ENCODE measurements at places on chromosomes 16 and 17.

GRCh38 chr16:86585821-86586611 is 7.7 kb downstream of the FOXL1 start:
- no peak for DNase-seq

- no peak for DNase-seq
Observed at GRCh38 chr16:68685685-68686478, 40.8 kb downstream of the CDH3 start.

GRCh38 chr17:75411328-75412067 is 6.0 kb upstream of the GRB2 start:
- DNase-seq = peak; percentile 61

- no peak for DNase-seq
Observed at GRCh38 chr16:3074860-3075522, 9.6 kb downstream of the IL32 start.

DNA sequence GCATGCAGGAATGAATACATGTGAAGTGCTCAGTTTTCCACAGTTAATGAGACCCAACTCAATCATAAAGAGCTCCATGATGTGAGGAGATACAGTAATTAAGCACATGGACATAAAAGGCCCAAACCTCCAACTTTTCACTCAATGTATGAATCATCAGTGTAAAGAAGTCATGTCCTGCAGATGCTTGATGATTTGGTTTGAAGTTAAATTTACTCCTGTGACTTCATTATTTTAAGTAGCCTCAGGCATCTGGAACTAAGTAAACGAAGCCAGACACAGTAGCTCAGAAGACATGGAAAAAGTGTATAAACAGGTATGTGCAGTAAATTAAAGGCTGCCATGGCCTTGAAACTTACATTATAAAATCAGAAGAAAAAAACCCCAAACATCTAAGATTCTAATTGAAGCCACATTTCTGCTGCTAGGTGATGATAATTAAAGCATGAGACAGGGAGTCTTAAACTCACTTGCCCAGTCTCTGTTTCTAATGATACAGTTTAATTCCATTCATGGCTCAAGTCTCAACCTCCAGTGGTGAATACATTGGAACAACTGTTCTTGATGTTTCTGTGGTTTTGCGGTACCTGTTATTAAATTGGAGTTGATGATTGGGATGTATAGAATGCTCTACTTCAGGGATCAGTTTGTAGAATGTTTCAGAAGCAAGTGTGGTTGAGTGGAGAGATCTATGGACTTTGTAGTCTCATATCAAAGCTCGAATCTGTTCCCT is 28.9 kb upstream of the CCL2 start:
- DNase-seq = no peak

DNA sequence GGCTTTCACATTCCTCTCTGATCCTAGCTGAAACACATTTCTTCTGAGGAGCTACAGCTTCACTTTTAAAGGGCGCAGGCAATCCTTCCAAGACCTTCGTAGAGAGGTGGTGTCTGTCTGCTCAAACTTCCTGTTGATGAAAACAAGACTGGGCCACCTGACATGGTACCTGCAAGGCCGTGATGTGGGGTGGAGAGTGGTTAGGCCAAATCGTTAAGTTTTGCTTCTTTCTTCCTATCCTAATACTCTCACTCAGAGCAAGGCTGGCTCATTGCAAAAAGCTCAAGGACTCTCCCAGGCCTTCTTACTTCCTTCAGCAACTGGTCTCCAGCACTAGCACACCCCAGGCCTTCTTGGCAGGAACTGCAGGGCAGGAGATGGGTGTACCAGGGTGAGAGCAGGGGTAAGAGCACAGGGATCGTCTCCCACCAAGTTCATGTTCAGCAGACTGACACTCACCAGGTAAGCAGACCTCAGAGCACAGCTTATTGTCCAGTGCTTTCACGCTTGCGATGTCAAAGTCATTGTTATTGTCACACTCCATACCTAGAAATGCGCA is 10.9 kb upstream of the FOXJ1 start:
- no peak for DNase-seq

DNA sequence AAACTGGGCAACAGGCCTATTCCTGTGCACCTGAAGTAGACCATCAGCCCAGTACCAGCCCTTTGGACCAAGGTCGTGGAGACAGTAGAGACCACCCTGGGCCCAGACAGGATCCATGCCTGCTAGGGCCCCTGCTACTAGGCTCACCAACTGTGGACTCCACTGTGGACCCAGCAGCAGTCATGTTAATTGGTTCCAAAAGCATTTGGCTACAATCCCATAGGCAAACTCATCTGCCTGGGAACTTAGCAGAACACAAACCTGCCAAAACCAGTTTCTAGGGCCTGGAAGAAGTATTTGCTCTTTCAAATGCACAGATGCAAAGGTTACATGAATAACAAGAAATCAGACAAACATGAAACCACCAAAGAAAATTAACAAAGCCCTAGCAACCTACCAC is 53.1 kb downstream of the ACSM2A start:
- DNase-seq = no peak

GRCh38 chr17:18059283-18059682 is 20.1 kb downstream of the GID4 start:
- no peak for DNase-seq

- no peak for DNase-seq
Observed at GRCh38 chr16:67674851-67675578, 8.4 kb downstream of the C16orf86 start.

DNA sequence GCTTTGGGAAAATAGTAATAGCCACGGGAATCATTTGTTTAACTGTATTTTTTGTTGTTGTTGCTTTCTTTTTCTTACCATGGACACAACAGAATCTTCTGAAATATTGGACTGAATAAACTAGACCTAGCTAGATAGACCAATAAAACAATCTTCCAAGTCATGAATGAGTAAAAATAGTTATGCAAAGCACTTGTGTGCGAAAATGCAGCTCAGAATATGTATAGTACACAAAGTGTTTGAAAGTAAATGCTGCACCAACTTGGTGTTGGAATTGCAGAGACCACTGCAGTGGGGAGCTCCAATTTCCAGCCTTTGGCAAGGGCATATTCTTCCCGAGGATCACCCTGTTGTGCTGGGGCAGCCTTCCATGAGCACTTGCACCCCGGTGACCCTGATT is 68.0 kb downstream of the AATF start:
- DNase-seq = no peak

DNA sequence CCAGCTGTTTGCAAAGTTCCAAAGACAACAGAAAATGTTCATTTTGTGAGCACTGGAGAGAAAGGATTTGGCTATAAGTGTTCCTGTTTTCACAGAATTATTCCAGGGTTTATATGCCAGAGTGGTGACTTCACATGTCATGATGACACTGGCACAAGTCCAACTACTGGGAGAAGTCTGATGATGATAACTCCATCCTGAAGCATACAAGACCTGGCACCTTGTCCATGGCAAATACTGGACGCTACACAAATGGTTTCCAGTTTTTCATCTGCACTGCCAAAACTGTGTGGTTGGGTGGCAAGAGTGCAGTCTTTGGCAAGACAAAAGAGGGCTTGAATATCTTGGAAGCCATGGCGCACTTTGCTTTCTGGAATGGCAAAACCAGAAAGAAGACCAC is 385.0 kb downstream of the CDH11 start:
- DNase-seq = no peak

GRCh38 chr17:46877466-46877865 is 26.1 kb downstream of the WNT9B start:
- DNase-seq = no peak

DNA sequence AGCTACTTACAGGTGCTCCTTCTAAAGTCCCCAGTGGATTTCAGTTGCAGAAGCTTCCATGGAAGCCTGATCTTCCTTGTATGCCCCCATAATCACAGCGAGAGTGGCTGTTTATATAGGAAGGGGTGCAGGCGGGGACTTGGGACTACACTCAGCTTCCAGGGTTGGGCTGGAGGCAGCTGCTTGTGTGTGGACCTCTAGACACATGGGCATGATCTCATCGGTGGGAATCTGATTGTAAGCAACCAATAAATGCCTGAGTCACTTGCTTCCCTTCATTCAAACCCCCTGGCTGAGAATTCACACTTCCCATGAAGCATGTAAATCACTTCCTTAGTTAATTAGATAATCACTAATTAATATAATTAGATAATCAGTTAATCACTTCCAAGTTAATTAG is 1.0 kb upstream of the KRT20 start:
- DNase-seq = no peak

DNA sequence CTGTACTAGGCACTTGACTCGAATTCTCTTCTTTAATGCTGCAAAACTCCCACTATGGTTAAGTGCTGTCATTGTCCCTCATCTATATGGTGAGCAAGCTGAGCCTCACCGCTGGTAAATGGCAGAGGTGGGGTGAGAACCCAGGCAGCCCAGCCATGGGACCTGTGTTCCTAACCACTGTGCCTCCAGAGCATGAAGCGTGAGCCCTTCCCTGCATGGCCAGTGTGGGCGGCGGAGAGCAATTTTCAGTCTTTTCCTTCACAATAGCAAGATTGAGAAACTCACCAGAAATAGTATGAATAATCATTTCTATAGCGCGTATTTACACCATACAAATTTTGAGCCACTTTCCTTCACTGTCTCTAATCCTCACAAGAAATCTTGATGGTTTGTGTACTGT is 9.2 kb downstream of the BFAR start:
- DNase-seq = no peak

- DNase-seq = no peak
Observed at GRCh38 chr17:28433721-28434120, 27.7 kb upstream of the SLC46A1 start.

DNA sequence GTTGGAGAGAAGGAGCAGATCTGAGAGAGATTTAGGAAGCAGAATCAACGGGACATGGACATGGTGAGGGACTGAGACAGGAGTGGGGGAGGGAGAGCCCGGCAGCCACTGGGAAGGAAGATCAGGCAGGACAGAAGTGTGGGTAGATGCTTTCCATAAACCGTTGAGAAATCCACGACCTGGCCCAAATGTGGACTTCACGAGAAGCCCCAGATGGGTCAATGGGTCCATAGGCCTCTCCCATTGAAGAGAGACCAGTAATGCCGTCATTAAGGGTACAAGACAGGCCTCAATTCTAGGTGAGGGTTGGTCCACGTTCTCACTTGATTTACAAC is 530 bp upstream of the CCL22 start:
- DNase-seq = peak; percentile 78

DNA sequence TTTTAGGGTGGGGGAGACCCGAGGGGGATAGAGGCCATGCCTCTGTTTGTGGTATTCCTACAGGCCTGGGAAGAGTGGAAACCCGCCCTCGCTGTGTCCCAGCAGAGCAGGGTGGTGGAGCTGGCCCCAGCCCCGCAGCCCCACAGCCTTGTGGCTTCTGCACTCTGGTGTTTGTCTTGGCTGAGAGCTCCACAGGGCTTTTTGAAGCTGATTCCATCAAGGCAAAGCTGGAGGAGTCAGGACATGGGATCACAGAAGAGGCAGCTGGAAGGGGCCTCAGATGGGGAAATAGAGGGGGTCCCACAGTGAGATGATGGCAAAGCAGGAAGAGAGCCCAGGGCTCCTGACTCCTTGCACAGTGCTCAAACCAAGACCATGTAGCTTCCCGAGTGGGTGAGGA is 5.0 kb upstream of the WFIKKN2 start:
- DNase-seq = no peak

DNA sequence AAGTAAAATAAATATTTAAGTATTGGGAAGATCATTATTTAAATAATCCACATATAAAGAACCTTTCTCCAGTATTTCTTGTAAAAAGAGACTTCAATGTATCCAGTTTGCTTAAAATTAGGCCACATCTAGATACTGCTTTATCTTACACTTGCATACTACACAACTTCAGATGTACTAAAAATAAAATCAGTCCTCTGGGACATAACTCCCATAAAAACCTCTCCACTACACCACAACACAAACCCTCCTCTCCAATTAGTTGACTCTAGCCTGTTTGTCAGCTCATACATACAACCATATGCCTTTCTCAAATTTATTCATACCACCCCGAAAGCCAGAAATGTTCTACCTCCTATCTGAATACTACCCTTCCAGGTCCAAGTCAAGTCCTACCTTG is 21.6 kb downstream of the SPOP start:
- no peak for DNase-seq

GRCh38 chr16:75943705-75944514 is 217.6 kb upstream of the CPHXL start:
- DNase-seq = no peak

- DNase-seq = peak; percentile 53
Observed at GRCh38 chr17:27415120-27415795, 41.0 kb upstream of the KSR1 start.

DNA sequence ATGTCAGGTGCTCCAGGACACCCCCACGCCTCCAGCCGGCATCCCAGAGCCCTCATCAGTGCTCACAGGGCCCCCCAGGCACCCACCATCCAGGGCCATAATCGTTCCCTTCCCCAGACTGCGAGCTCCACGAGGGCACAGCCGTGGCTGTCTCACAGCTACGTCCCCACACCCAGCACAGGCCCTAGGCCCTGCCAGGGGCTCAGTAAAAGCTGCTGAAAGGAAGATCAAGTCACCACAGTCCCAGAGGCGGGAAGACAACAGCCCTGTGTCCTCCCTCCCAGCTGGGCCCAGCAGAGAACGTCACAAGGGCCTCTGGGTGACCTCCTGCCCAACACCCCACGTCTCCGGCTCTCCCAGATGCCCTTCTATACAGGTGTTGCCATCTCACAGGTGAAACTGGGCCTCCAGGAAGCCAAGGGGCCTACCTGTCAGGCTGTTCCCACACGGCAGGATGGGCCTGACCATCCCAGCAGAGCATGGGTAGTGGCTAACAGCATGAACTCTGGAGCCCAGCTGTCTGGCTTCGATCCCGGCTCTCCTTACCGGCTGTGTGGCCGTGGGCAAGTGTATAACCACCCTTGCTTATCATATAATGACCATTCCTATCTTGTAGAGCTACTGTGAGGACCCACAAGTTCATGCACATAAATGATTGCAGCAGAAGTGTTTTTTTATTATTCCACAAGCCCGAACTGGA is 17.9 kb downstream of the ARL2BP start:
- DNase-seq = no peak

GRCh38 chr17:4796552-4796920 is 572 bp downstream of the PSMB6 start:
- no peak for DNase-seq

DNA sequence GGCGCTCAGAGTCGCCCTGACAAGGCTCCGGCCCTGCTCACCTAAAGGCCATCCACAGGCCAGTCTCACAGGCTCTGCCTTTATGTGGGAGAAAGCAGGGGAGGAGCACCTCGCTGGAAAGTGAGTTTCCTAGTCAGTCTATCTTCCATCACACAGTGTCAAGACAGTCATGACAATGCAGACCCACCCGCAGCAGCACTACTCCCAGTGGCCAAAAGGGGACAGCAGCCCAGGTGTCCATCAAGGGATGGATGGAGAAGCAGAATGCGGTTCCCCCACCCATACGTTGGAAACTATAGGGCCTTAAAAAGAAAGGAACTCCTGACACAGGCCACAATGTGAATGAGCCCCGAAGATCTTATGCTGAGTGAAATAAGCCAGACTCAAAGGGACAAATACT is 226.8 kb downstream of the ENGASE start:
- DNase-seq = no peak

DNA sequence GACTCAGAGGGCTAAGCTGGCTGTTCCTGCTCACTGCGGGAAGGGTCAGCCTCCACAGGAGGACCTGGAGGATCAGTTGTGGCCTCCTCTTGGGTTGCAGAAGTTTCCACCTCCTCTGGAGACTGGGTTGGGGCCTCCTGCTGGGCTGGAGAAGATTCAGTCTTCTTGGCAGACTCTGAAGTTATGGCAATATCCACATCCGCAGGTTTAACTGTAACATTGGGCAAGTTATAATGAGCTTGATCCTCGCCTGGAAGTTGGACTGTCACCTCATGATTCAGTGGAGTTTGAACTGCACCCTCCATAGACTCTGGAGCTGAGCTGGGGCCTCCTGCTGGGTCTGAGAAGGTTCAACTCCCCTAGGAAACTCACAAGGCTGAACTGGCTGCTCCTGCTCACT is 47.6 kb upstream of the TMEM97 start:
- DNase-seq = no peak

Measured in lower leg skin (tissue), 4 donors.